Hematopoietic multipotent progenitor cell treated with erythropoietin and hydrocortisone succinate and interleukin-3 and kit ligand, for 4 days (in vitro differentiated cells): ENCODE measurements at places on chromosomes 5 and 9.
A peak's percentile ranks its signal among the peaks of the same experiment; 100 is the strongest.

GRCh38 chr9:35102465-35102768 is 514 bp downstream of the STOML2 start:
- no peak for DNase-seq

DNA sequence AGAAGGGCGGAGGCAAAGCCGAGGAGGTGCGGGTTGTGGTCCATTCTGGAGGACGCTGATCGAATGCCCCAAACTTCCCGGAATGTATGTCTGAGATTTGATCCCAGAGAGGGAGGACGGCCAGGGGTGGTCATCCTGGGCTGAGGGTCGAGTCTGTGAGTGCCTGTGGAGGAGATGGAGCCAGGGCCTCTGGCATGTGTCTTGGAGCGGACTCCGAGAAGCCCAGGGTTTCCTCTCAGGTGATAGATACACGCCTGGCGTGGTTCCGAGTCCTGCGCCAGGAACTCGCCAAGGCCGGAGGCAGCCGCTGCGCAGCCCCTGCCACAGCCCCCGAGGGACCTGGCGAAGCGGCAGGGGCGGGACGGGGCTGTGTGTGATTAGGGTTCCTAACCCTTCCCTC is 363 bp downstream of the ZNF454 start:
- no peak for DNase-seq

DNA sequence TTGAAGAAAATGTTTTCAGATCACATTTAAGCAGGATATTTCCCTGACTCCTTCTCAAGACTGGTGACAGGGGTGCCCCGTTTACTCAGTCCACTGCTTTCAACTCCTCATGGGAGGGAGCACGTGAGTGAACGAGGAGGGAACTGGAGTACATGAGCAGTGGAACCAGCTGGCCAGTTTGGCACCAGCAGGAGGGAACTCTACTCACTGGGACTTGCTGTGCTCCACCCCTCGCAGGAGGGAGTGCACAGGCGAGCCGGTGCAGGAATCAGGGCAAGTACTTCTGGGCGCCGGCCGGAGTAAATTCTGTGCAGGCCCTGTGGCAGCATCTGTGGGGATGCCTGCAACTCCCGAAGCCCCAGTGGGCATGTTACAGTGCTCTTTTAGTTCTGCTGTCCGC is 1941.1 kb upstream of the C9orf72 start:
- no peak for DNase-seq

- peak; percentile 82 for DNase-seq
Observed at GRCh38 chr9:68844631-68845612, 139.9 kb downstream of the PIP5K1B start.

- DNase-seq = no peak
Observed at GRCh38 chr5:14178091-14178490, 34.9 kb downstream of the TRIO start.

DNA sequence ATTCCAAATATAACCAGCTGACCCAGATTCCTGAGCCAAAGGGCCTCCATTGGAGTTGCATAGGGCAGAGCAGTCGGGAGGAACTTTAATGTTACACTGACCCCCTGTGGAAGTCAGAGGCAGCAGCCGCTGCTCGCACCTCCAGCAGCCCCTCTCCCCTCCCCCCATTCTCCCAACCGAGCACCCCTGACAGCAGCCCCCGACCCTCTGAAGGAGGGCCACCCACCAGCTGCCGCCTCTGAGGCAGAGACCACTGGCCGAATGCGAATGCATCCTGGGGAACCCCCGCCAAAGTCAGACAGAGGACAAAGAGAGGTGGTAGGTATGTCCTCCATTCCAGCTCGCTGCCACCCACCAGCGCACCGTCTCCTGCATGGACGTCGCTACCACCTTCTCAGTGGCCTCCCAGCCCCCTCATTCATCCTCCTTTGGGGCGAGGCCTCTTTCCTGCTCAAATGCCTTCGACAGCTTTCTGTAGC is 231.0 kb downstream of the CDK5RAP2 start:
- DNase-seq = peak; percentile 62

DNA sequence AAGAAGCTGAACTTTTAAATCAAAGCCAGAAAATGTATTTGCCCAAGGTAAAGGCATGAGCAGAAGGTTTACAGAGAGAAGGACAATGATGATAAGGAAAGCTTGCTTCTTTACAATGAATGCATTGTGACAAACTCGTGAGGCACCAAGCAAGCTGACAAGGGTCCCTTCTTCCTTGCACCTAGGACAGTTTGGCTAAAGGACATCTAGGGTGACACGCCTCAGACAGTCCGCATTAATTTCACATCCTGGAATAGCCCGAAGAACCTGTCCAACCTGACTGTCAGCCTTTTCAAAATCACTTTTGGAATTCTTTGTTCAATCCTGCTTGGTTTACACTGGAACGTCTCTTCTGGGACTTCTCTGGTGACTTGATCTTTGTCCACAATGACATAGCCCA is 146.4 kb upstream of the MAP3K1 start:
- DNase-seq = no peak

GRCh38 chr9:33677506-33677809 is 117.9 kb upstream of the PRSS3 start:
- no peak for DNase-seq

DNA sequence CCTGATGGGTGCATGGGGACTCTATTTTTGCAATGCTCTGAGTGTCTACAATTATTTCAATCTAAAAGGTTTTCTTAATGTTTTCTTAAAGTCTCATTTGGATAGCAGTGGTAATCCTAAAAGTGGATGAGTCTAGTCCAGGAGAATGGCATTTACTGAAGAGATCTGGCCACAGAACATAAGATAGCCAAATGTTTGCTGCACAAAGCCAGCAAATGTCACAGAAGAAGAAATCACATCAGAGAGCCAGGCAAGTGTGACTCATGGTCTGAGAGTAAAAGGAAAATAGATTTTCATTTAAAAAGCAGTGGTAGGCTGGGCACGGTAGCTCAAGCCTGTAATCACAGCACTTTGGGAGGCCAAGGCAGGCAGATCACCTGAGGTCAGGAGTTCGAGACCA is 352.7 kb upstream of the GRAMD2B start:
- DNase-seq = no peak

DNA sequence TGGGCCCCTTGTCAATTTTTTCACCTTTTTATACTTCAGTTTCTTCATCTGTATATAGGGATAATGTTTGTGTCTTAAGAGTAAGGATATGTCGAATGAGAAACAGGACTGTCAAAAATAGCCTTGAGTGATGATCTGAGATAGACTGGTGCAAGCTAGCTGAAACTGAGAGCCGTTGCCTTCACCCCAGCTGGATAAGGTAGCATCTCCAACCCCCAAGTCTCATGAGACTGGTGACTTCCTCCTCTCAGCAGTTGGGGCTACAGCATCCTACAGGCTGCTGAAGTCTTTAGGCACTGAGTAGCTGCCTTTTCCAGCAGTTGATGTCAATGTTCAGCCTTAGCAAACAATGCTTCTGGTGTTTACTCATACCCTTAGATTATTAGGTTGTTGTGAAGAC is 330.2 kb downstream of the OSTF1 start:
- no peak for DNase-seq

GRCh38 chr9:137619240-137620047 is 639 bp downstream of the EHMT1 start:
- DNase-seq = peak; percentile 65

GRCh38 chr5:72486371-72486770 is 20.8 kb downstream of the ZNF366 start:
- no peak for DNase-seq

GRCh38 chr5:74725331-74725730 is 40.3 kb downstream of the HEXB start:
- peak; percentile 57 for DNase-seq

DNA sequence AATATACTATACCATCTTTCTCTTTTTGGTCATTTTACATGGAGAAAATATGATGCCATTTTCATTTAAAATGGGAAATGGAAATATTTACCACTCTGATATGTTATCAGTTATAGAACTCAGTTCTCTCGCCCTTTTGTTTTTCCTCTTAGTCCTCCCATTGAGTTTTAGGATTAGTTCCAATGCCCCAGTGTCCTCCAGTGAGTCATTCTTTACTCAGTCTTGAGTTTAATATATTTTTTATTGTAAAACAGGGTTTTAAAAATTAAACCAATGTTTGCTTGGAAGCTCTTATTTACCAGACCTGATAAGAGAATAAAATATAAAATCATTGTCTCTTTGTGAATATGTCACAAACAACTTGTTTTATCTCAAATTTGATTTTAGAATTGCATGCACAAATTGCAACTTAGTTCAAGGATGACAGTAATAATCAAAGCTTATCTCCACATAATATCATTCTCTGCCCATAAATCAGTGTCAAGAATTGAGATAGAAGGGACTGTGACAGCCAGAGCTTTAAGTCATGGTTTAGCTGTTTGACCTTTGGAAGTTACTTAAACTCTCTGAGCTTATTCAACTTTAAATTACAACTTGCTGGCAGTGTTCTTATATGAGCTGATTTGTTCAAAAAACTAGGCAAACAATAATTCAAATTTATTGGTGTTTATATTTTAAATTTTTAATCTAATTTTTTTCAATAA is 166.4 kb downstream of the PAM start:
- DNase-seq = no peak

DNA sequence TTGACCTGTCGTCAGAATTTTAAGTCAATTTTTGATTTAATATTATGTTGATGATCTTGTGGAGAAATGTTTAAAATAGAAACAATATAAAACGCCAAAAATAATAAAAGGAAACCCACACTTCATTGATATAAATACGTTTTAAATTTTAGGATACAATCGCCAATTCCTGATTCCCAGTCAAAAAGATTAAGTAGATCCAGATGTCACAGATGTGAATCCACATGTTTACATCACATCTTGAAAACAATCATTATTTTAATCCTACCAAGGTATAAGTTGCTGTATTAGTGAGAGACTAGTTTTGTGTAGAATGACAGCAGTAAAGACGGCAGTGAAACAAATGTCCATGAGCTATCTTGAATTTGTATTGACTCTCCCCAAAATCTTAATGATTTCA is 4.9 kb downstream of the TAS2R1 start:
- DNase-seq = no peak

- DNase-seq = no peak
Observed at GRCh38 chr5:72722792-72723452, 93.5 kb upstream of the TNPO1 start.

DNA sequence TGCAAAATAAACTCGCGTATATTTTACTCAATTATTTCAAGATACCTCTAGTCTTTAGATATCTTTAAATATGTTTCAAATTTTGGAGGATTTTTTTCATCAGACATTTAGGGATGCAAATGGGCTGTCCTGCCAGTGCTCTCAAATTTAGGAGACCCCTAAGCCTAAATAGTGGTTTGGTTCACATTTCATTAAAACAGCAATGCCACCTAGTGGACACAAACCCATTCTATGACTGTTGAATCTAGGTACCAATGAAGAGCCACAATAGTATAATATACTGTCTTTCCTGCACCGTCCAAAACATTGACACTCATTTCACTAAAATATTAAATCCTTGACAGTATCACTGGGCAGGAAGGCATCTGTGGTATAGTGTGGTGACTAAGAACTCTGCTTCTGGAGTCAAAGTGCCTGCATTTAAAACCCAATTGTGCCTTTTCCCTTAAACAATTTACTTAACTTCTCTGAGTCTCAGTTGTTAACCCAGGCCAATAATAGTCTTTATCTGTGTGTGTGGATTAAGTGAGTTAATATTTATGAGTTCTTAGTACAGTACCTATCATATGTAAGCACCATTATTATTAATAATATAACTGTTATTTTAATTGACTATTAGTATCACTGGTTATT is 148.0 kb downstream of the RORB start:
- DNase-seq = peak; percentile 42

- no peak for DNase-seq
Observed at GRCh38 chr9:114799441-114799840, 6.4 kb downstream of the TNFSF15 start.

DNA sequence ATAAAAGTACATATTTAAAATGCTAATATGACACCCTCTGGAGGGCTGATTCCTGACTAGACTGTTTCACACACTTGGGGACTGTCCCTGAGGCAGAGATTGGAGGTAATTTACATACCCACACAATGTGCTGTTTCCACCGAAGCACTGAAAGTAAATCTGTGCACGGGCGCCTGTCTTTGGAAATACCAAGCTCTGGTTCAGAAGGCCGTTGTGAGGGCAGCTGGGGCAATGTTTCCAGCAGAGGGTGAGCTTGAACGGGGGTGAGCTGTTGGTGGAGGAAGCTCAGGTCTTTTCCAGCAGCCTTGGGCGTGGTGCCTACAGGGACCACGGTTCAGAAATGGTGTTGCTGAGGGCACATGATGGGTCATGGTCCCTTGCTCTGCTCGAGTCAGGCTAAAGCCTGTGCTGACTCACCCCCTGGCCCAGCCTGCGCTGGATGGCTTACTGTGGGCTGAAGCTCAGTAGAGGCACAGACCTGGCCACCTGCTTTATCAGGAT is 25.8 kb upstream of the HMCN2 start:
- peak; percentile 32 for DNase-seq

DNA sequence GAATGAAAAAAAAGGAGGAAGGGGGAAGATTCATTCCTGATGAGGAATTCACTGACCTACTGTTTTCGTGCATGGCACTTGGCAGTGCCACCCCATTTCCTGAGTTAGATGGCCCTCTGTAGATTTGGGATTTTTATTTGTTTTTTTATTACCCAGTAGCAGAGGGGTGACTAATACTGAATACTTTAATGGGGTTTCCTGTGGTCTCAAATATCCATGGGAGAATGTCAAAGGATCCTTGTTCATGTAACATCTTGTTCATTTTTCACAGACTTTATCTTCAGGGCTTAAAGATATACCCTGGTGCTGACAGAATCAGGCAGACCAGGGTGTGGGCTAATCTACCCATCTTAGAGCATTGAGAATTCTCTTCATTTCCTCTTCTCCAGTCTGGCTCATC is 93.0 kb downstream of the MAMDC2 start:
- DNase-seq = no peak

DNA sequence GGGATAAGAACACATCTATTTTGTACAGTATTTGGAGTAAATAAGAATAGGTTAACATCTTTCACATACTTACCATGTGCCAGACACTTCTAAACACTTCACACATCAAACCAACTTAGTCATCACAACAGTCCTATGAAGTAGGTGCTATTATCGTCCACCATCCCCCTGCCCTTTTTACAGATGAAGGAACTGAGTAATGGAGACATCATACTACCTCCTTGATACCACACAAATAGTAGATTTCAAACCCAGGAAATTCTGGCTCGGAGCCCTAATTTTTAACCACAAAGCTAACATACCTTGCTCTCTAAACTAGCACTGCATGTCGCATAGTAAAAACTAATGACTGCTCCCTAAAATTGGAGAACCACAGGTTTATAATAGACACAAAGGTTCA is 4.2 kb upstream of the ZNF366 start:
- DNase-seq = no peak

- no peak for DNase-seq
Observed at GRCh38 chr5:51347704-51348103, 35.5 kb upstream of the ISL1 start.
